ENCODE measurements at places on chromosomes 13 and 19.

DNA sequence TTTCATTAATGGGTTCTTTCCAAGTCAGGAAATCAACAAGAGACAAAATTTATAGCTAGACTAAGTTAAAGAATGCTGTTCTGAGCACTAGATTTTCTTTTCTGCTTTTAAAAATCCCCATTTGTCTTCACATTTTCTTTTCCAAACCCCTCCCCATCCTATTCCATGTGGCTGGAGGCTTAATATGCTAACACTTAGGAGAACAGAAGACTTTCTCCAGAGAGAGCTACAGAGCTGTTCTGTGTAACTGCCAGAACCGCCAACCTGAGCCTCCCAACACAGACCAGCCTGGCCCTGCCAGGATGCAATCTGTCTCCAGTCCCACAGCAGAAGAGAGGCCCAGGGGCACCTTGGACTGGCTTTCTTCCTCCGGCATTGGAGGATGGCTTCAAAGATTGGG, 264.1 kb downstream of the NDFIP2 start:
- DNase-seq, result no peak

- DNase-seq, result no peak
Measured at GRCh38 chr13:80164462-80164861, 176.5 kb downstream of the SPRY2 start.

- DNase-seq, result no peak
Measured at GRCh38 chr19:18742838-18743783, 48.0 kb downstream of the COMP start.

- no peak for DNase-seq
Measured at GRCh38 chr13:87736849-87737385, 65.7 kb downstream of the SLITRK5 start.

GRCh38 chr13:107993239-107993949, 221.9 kb downstream of the LIG4 start:
- DNase-seq, result no peak

DNA sequence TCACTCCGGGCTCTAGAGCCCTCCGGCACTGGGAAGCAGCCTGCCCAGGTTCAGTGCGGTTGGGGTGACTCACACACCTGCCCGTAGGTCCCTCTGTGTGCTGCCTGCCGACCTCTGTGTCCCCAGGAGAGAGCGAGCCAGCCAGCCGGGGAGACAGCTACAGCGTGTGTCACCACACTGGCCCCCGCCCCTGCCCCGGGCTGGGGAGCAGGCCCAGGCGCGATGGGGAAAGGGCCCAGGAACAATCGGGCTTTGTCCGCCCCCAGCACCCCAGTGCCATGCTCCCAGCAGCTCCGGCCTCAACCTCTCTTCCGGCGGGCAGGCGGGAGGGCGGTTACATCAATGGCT, at the start of gene KLK6:
Gene KLK6 (minus strand): TSS at position 179 of the 348 bp plus-strand sequence. CDS start 1,487 bp downstream, outside the sequence.
- DNase-seq, result peak; percentile 3

DNA sequence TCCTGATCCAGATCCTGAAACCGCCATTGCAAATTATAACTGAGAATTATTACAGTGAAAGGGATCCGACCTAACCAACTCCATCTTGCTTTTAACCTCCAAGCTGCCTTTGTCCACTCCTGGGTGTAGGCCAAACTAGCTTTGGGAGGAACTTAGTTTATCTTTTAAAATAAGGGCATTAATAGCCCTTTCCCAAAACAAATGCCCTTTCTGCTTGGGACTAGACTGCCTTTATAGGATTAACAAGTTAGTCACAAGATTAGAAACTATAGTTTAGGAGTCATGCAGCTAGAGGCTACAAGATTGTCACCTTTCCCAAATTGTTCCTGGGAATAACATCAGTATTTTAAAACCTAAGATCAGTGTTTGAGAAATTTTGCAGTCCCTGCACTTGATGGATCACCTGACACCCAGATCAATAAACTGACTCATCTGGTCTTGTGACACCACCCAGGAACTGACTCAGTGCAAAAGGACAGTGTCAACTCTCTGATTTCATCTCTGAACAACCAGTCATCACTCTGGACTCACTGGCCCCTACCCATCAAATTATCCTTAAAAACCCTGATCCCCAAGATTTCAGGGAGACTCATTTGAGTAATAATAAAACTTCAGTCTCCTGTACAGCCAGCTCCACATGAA, 4.1 kb upstream of the ZNF841 start:
- DNase-seq, result no peak

Data from activated CD4-positive, alpha-beta T cell treated with anti-CD3 and anti-CD28 coated beads, Interleukin-2, amount 50 U/mL, for 1 hour (primary cell).